Vagina (tissue), 2 donors: ENCODE measurements at places on chromosomes 1 and 21. TPM values are rescaled to one million over a fixed set of nuclear protein-coding genes. Genes with fewer than 3 reads are reported as not detected.

- no peaks in the 10 kb centered on the region for H3K36me3 ChIP-seq
- peaks cover 20% of the 10 kb centered on the region for H3K4me1 ChIP-seq
- no peaks in the 10 kb centered on the region for H3K27me3 ChIP-seq
- H3K4me3 ChIP-seq: no peak overlapping the region
- no peak for DNase-seq
Measured at GRCh38 chr1:236066828-236067386, 2.0 kb upstream of the NID1 start.

DNA sequence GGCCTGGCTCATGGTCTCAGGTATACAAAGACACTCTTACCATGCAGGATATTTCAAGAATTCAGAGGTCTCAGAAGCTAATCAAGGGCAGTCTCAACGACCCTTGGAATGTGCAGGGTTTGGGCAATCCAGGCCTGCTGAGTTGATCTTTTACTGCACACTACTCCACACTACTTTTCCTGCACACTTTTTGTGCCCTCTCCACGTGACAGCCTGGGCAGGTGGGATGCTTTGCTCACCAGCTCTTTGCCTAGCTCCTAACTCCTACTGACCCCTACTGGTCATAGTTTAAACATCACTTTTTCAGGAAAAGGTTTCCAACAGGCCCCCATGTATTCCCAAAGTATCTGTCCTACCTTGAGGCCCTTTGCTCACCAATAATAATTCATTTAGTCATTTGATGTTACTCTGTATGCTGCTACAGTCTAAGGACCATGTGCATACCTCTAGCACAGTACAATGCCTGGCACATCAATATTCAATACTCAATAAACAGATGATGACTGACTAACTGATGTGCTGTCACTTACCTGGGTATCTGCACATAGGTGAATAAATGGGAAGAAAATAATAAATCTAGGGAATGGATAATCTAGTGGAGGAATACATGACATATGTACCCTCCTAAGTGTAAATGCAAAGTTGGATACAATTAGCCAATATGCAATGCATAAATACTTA, 9.6 kb downstream of the DUSP23 start:
- no peak overlapping the region for H3K27ac ChIP-seq
- H3K27me3 ChIP-seq: no peaks in the 10 kb centered on the region
- DNase-seq: no peak
- no peak overlapping the region for H3K4me3 ChIP-seq

DNA sequence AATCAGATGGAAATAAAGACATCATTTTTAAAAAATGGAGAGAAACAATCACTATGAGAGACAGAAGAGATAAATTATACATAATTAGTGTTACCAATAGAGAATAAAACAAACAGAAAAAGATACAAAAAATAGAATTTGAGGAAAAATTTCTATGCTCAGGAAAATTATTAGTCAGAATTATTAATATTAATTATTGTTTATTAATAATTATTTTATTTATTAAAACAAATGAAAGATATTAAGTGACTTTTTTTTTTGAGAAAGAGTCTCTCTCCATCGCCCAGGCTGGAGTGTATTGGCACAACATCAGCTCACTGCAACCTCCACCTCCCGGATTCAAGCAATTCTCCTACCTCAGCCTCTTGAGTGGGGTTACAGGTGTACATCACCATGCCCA, 299.8 kb upstream of the NR5A2 start:
- no peaks in the 10 kb centered on the region for H3K4me1 ChIP-seq
- H3K4me3 ChIP-seq: no peak overlapping the region
- no peaks in the 10 kb centered on the region for H3K27me3 ChIP-seq
- DNase-seq: no peak
- no peak overlapping the region for H3K27ac ChIP-seq

- no peaks in the 10 kb centered on the region for H3K4me1 ChIP-seq
- no peaks in the 10 kb centered on the region for H3K27me3 ChIP-seq
- H3K4me3 ChIP-seq: no peak overlapping the region
- no peak overlapping the region for H3K27ac ChIP-seq
Measured at GRCh38 chr1:233168384-233168783, 127.1 kb downstream of the PCNX2 start.

AADACL4 gene
- total RNA-seq: not detected

NBPF15 gene
- 15.5 TPM for total RNA-seq
